Mesenchymal stem cell (in vitro differentiated cells and primary cell): ENCODE measurements at places on chromosomes 11 and 22.

DNA sequence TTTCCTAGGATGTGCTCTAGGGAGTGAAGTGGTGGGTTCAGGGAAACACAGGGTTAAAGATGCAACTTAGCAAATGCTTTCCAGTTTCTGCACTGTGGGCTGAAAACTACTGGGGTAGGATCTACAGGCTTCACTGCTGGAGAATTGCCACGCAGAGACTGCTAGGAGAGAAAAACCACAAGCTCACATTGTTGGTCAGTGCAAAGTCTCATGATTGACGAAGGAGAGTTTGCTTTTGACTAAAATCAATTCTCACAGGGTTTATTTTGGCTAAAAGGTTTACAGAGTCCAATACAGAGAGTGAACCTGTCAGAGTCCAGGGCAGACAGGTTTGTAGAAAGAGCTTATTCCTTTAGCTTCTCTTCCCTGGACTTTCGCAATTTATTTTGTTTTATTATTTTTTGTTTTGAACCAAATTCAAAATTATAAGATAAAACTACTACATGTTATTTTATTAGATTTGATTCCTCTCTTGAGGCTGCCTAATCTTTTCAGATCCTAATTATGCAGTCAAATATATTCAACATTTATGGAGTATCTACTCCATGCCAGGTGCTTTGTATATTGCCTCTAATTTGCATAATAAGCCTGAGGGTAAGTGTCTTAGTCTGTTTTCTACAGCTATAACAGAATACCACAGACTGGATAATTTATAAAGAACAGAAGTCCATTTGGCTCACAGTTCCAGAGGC lies 64.7 kb downstream of the MTNR1B start:
- no peaks in the 10 kb centered on the region for H3K36me3 ChIP-seq
- H3K27ac ChIP-seq: no peak overlapping the region
- no peak overlapping the region for H3K4me3 ChIP-seq
- H3K27me3 ChIP-seq: no peaks in the 10 kb centered on the region

DNA sequence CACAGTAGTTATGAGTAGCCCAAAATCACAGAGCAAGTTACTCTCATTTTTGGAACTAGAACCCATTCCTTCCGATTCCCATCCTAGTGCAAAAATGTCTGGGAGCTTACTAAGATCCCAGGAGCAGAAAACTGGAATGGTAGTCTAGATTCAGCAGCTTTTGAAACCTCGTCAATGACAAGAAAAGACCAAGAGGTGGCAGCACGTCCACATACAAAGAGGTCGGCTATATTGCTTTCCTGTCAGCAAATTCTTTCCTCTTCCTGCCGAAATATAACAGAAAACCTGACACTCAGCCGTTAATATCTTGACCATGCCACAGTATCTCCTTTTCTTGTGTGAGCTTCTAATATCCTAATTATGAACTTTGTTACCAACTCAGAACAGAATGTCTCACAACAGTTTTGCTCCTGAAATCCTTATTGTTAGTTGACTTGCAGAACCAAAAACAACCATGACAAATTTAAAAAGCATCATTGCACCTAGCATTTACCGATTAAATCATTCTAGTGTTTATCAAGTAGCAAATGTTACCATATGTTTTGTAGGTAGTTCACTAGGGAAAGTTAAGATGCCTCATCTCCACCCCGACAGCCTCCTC lies 92.8 kb upstream of the OR9G4 start:
- no peaks in the 10 kb centered on the region for H3K36me3 ChIP-seq
- H3K4me3 ChIP-seq: peak overlapping the region; percentile 46
- no peak overlapping the region for H3K27ac ChIP-seq

GRCh38 chr11:104183593-104183992 lies 19.6 kb upstream of the PDGFD start:
- DNase-seq: no peak
- no peak overlapping the region for H3K4me3 ChIP-seq
- no peaks in the 10 kb centered on the region for H3K4me1 ChIP-seq
- H3K27me3 ChIP-seq: no peaks in the 10 kb centered on the region

- H3K27me3 ChIP-seq: peaks cover 9% of the 10 kb centered on the region
- H3K36me3 ChIP-seq: no peaks in the 10 kb centered on the region
- H3K4me1 ChIP-seq: no peaks in the 10 kb centered on the region
- no peak overlapping the region for H3K27ac ChIP-seq
- no peak for DNase-seq
- no peak overlapping the region for H3K4me3 ChIP-seq
These were observed 10.8 kb upstream of the E2F8 start for GRCh38 chr11:19251577-19251976.

DNA sequence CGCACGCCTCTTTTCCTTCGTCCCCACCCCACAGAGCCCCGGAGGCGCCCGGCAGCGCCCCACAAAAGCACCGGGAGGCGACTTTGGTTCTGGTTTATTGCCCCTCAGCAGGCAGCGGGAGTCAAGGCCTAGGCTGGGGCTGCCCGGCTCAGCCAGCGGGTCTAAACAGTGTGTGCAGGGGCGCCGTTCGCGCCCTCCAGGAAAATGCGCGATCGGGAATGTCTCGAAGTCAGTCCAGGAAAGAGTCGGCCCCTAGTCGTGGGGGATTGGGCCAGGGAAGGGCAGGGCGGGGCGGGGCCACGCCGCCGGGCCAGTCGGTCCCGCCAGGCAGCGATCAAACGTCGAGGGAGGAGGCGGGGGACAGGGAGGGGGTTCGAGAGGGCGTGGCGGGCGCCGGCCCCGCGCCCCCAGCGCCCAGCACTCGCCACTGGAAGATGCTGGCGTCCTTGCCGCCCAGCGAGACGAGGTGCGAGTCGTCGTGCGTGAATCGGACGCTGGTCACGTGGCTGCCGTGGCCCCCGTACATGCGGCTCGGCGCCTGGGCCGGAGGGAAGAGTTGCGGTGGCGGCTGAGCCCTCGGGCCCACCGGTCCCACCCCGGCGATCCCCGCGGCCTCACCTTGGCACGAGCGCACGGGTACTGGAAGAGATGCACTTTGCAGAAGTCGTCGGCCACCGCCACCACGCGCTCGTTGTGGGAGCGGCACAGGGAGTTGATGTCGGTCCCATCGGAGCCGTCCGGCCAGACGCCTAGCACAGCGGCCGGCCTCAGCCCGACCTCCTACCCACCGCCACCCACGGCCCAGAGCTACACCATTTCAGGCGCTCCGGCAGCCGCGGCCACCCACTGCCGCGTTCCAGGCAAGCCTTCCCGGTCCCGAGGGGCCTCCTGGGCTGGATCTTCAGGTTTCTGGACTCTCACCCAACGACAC lies 741 bp upstream of the MTA2 start:
- H3K27ac ChIP-seq: peak overlapping the region; percentile 90
- DNase-seq: no peak
- peaks cover 17% of the 10 kb centered on the region for H3K4me1 ChIP-seq
- peak overlapping the region; percentile 93 for H3K4me3 ChIP-seq
- peaks cover 41% of the 10 kb centered on the region for H3K36me3 ChIP-seq

- no peak overlapping the region for H3K4me3 ChIP-seq
- no peaks in the 10 kb centered on the region for H3K4me1 ChIP-seq
- peaks cover 72% of the 10 kb centered on the region for H3K27me3 ChIP-seq
- DNase-seq: no peak
- H3K27ac ChIP-seq: no peak overlapping the region
- no peaks in the 10 kb centered on the region for H3K36me3 ChIP-seq
These were observed 47.8 kb upstream of the CD5 start for GRCh38 chr11:61054513-61054912.

DNA sequence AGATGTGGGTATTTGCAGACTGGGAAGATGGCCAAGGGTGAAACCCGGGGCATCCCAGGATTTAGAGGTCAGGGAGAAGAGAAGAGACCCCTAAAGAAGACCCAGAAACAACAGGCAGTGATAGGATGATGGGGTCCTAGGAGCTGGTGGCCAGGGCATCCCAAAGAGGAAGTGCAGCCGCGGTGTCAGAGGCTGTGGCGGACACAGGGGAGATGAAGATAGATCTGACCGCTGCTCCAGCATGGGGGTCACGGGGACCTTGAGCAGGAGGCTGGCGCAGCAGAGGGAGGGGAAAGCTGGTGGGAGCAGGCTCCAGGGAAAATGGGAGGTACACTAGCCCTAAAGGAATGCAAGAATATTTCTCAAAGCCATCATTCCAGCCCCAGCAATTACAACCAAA lies 47.3 kb downstream of the CTTN start:
- H3K4me1 ChIP-seq: peaks cover 9% of the 10 kb centered on the region
- H3K27me3 ChIP-seq: no peaks in the 10 kb centered on the region
- H3K36me3 ChIP-seq: peaks cover 3% of the 10 kb centered on the region
- no peak overlapping the region for H3K27ac ChIP-seq
- H3K4me3 ChIP-seq: no peak overlapping the region

DNA sequence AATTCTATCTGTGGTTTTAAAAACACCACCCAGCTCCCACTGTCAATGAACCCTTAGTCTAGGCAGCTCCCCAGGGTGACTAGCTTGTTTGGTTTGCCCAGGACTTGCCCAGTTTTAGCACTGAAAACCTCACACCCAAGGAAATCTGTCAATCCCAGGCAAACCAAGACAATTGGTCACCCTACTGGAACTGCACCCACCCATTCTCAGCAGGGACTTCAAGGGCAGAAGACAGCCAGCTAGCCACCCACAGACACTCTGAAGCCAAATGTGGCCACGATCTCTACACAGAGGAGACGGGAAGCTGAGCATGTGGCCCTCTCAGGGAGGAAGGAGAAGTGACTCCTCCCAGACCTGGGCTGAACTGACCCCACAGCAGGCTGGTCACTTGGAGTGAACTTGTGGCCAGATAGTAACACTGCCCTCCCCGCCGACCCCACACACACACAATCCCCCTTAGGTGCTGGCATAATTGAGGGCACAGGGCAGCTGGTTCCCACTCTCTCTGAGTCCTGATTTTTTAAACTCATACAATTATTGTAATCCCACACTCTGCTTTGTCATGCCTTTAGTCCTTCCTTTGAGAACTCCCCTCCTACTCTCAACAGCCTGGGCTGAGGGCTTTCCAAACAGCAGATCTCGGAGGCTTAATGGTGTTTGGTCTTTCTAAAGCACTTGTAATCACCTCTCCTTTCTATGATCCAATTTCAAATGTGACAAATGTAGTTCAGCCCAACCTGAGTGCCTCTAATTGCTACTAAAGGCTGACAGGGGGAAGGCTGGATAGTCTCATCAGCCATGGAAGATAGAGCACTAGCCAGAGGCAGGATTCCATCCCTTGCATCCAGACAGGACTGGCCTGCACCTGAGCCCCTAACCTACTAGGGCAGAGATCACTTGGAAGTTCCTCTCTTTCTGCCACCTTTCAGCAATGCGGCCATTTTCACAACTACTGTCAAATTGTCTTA lies 74.7 kb upstream of the DRD2 start:
- no peak overlapping the region for H3K4me3 ChIP-seq
- no peaks in the 10 kb centered on the region for H3K36me3 ChIP-seq
- H3K4me1 ChIP-seq: peaks cover 5% of the 10 kb centered on the region

DNA sequence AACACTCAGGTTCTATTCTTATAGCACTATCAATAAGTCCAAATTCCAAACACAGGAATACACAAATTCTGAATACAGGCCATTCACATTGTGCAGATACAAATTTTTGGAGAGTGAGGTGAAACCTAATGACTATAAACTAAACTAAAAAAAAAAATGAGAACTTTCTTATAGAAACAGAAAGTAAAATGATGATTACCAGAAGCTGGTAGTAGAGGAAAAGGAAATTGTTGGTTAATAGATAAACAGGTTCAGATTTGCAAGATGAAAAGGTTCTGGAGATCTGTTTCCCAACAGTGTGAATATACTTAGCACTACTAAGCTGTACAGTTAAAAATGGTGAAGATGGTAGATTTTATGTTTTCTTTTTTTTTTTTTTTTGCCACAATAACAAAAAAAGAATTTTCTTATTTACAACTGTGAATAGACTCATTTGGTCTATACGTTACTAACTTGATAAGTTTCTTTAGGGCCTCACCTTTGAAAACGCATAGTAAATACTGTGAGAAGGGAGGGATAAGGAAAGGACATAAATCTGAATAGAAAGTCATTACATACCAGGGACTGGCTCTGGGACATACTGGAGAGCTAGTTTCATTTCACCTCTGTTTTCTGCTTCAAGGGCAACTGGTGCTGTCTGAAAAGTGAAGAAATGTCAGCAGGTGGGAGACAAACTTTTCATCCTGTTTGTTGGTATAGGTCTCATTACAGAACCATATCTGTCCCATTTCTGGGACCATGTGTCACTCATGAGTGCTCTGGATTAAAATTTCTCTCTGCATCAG lies 14.2 kb upstream of the CCDC89 start:
- H3K4me1 ChIP-seq: no peaks in the 10 kb centered on the region
- peaks cover 57% of the 10 kb centered on the region for H3K36me3 ChIP-seq

- no peak overlapping the region for H3K27ac ChIP-seq
- DNase-seq: peak; percentile 32
- no peaks in the 10 kb centered on the region for H3K4me1 ChIP-seq
- no peaks in the 10 kb centered on the region for H3K27me3 ChIP-seq
- H3K36me3 ChIP-seq: no peaks in the 10 kb centered on the region
- no peak overlapping the region for H3K4me3 ChIP-seq
These were observed 49.3 kb downstream of the TIMP3 start for GRCh38 chr22:32850591-32851517.

- peak overlapping the region; percentile 98 for H3K27ac ChIP-seq
- DNase-seq: peak; percentile 46
- no peak overlapping the region for H3K4me3 ChIP-seq
- H3K27me3 ChIP-seq: no peaks in the 10 kb centered on the region
- H3K4me1 ChIP-seq: peaks cover 74% of the 10 kb centered on the region
These were observed 4.2 kb upstream of the LIF start for GRCh38 chr22:30250661-30251267.
